H7 (cell line): ENCODE measurements at places on chromosomes 5 and 9. TPM values are rescaled to one million over a fixed set of nuclear protein-coding genes. Genes with fewer than 3 reads are reported as not detected.

Gene PCDHA9
- 0.03 TPM in 1 of 2 replicates, not detected in the other for total RNA-seq

Gene BAAT
- 0.10 TPM in 1 of 2 replicates, not detected in the other for total RNA-seq

Gene ACTBL2
- total RNA-seq: not detected in 2 replicates

Gene IFNB1
- not detected in 2 replicates for total RNA-seq

Gene SOHLH1
- total RNA-seq: not detected in 2 replicates

Gene PHYHD1
- total RNA-seq: 24.3 and 27.2 TPM in 2 replicates

GRCh38 chr5:31581498-31582099 is 49.5 kb downstream of the C5orf22 start:
- DNase-seq: no peak

- no peak for DNase-seq
Measured at GRCh38 chr9:119175581-119175980, 193.7 kb downstream of the BRINP1 start.

DNA sequence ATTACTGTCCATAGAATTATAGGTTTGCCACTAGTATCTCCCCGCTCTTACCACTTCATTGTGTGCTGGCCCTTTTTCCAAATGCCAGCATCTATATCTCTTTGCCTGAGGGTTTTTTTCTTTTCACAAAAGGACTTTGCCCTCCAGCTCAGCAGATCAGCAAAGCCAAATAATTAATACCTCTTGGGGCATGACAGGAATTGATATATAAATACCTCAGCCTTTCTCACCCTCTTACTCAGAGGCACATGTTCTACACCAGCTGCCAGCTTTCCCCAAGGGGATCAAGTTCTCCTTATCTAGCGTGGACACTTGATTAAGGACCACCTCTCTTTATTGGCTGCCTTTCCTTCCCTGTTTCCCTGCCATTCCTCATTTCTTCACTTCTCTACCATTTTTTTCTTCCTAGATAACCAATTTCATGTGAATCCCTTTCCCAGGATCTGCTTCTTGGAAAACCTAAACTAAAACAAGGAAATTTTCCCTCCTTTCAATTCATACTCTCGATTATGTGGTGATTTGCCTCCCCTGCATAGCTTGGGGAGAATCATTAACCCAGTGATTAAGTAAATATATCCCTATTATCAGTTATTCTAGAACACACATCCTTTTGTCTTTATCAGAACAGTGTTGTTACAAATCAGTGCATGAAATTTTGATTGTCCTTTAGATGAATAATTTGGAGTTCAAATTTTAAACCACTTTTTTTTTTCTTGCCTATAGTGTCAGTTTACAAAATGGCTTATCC is 6.9 kb upstream of the NUDT12 start:
- DNase-seq: no peak

DNA sequence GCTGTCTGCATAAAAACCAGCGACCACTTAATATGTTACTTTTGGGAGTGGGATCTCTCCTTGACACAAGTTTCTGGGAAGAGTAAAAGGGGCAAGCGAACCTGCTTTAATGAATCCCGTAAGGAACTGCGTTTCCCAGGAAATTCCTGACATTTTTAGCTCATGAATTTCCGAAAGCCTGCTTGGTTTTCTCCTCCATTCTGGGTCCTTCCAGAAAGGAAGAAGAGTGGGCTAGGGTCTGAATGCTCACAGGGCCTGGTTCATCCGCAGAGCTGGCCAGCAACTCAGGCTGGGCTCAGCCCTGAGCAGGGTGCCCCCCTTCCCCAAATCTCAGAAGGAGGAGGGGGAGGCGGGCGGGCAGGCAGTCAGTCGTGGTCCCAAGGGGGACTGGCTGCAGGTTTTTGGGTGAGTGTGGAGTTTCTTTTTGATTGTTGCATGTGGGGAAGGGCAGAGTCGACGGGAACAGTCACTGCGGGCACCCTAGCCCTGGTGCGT is 1.2 kb upstream of the PURA start:
- DNase-seq: no peak

- no peak for DNase-seq
Measured at GRCh38 chr9:37889536-37889935, 14.4 kb downstream of the SLC25A51 start.

GRCh38 chr9:90024409-90024808 is 419.6 kb downstream of the GADD45G start:
- no peak for DNase-seq

GRCh38 chr9:126468141-126468825 is 141.7 kb downstream of the MVB12B start:
- DNase-seq: no peak

GRCh38 chr9:82480921-82481320 is 492.3 kb downstream of the SPATA31D1 start:
- no peak for DNase-seq

DNA sequence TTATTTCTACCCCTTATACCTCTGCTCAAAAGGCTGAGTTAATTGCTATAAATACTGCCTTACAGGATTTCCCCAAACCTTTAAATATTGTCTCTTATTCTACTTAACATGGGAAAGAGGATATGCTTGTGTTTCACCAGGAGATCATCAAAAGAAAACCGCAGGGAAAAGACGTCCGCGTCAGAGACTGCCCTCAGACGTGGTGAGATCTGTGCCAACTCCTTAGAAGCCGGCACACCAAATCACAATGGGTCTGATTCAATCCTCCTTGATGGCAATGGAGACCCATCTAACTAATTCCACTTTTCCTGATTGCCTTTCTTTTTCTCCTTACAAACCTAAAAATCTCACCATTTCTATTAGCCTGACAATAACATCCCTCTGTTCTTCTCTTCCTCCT is 55.0 kb downstream of the SH3PXD2B start:
- DNase-seq: no peak

GRCh38 chr5:168583742-168584482 is 4.7 kb upstream of the PANK3 start:
- DNase-seq: no peak

DNA sequence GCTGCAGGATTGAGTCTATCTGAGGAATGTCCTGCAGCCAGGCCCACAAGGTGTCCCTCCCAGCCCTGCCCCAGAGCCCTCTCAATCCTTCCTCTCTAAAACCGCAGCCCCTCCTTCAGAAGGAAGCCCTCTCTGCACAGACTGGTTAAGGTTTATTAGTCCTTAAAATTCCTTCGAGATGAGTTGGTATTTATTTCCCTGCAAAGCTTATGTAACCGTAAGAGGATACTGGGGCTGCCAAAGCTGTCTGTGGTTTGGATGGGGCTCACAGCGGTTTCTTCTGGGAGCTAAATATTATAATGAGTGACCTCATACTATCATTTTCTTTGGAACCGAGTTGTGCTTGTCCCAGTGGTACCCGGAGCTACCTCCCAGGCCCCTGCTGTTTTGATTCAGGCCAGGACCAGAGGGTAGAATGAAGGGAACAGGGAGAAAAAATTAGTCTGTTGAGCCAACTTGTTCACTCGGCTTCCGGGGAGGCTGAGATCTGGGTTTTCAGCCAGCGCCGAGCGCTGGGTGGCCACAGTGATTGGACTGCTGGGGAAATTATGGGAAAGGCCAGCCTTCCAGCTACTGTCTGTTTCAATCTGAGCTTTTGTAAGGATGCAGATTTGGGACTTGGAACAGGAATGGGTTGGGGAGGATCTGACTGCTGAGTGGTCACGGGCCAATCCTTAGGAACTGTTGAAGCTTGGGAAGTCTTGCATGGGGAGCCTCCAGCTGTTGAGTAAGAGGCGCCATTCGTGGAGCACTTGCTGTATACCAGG is 107.5 kb downstream of the NDFIP1 start:
- DNase-seq: no peak

GRCh38 chr5:17799521-17799920 is 165.3 kb downstream of the TAF11L14 start:
- no peak for DNase-seq

GRCh38 chr5:81762401-81762800 is 11.5 kb upstream of the SSBP2 start:
- no peak for DNase-seq

- DNase-seq: no peak
Measured at GRCh38 chr9:91963711-91964240, 13.7 kb upstream of the ROR2 start.

DNA sequence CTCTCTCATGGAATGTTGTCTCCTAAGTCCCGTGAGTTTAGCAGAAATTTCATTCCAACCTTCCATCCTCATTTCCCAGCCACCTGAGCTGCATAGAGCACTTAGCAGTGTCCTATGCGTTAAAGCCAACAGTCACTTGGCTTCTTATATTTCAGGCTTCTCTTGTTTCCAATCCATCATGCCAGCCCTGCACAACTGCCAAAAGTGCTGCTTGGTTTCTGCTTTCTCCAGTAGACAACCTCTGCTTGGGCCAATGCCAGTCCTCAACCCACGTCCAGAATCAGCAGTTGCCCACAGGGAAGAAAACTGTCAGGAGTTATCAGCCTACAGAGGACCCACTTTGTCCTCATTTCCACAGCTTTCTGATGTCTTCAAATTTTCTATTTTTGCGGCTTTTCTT is 42.5 kb downstream of the KCNIP1 start:
- DNase-seq: no peak

- peak; percentile 81 for DNase-seq
Measured at GRCh38 chr5:171312129-171312974, 3.3 kb downstream of the TLX3 start.

DNA sequence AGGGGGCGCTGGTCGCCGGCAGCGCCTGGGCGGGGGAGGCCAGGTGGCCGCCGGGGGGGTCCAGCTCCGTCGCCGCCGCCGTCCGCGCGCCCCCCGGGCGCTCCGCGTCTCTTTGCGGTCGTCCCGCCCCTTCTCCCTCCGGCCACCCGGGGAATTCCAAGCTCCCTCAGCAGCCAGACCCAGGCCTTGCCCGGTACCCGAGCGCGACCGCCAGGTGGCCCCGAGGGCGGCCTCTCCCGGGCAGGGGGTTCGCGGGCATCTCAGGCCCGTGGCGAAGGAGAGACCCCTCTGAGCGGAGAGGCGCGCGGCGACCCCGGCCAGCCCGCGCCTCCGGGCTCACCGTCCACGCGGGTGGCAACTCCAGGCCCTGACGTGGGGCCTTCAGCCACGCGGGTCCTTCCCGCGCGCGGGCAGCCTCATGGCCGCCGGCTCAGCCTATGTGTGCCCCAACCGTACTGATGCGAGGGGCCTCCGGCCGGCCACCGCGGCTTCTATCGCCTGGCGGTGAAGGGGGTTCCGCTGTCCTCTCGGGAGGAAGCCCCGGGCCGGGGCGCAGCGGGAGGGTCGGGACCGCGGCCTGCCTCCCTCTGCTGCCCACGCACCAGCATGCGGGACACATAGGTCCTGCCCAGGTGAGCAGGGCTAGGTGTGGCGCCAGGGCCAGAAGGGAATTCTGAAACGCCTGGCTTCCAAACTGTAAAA is 529 bp upstream of the NRARP start:
- DNase-seq: peak; percentile 97

DNA sequence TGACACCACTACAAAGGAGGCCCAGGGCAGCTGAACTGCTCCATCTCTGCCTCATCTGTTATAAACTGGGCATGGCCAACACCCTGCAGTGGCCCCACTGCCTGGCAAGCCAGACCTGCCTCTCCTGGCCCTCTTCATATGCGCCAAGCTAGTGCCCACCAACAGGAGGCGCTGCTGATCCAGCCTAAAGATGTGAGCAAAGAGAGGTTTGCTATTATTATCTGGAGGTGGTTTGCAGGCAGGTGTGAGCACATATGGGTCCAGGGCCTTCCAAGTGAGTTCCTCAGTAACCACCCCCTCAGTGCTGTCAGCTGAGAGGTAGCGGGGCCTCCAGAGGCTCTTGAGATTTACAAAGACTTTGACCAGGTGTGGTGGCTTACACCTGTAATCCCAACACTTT is 232.2 kb downstream of the SYK start:
- peak; percentile 67 for DNase-seq

- DNase-seq: no peak
Measured at GRCh38 chr9:113600023-113600823, 136.7 kb downstream of the RGS3 start.

DNA sequence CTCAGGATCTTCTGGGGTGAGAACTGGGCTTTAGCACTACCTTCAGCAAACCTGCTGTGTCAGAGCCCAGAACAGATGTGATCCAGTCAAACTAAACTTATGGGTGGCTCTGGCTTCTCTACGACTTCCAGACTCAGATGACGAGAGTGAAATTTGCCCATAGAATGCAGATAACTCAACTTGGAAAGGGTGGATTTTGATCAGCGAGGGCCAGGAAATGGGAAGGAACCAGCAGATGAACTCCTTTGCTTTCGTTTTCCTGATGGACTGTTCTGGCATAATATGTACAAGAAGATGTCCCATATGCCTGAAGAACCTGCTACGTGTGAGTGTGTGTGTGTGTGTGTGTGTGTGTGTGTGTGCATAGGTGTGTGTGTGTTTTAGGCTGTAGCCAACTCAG is 132.0 kb upstream of the MOCS2 start:
- DNase-seq: no peak

DNA sequence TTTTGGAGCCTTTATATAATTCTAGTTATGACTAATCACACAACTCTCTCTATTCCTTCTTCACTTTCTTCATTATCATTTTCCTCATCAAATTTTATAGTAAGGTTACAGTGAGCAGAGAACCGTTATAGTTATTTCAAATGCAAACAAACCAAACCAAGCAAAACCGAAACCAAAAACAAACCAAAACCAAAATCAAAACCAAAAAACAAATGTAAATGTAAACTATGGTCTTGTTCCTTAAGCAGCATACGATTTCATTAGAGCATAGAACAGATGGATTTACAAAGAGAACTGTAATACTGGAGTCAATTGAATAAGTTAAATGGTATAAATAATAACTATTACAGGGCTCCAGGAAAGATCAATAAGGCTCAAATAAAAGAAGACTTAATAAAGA is 447.1 kb downstream of the LRRC70 start:
- DNase-seq: no peak

GRCh38 chr5:177370488-177371119 is 12.9 kb downstream of the RGS14 start:
- peak; percentile 99 for DNase-seq

- DNase-seq: peak; percentile 65
Measured at GRCh38 chr5:112647428-112647827, 90.3 kb upstream of the APC start.

GRCh38 chr9:77677957-77678535 is 29.9 kb upstream of the GNA14 start:
- DNase-seq: no peak

DNA sequence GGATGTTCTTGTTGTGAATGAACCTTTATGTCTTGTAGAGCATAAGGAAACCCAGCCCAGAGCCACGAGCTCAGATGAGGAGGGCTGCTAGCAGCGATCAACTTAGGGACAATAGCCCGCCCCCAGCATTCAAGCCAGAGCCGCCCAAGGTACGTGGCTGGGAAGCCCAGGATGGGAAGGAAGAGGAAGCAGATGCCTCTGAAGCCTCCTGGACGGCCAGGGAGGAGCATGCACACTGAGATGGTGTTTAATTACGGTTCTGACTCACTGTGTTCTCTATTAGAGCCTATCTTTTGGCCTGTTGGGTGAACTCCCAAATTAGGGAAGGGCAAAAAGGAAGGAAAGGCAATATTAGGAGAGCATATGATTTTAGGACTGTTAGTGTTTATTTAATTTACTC is 75.3 kb downstream of the TJP2 start:
- no peak for DNase-seq

DNA sequence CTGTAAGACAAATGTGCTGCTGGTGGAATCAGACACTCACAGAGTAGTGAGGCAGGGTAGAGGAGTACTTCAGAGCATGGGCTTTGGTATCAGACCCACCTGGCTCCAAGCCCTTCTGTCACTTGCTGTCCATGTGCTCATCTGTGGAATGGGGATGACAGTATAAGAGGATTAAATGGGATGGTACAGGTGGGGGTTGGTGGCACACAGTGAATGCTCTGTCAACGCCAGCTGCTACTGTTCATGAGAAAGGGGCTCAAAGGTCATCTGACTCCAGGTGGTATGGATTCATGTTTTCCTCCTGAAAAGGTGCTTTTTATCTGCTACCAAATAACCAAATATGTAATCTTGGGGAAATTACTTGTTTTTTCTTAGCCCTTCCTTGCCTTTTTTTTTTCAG is 23.0 kb upstream of the PPARGC1B start:
- DNase-seq: no peak
